ENCODE measurements at places on chromosomes 4 and X. TPM values are rescaled to one million over a fixed set of nuclear protein-coding genes. Genes with fewer than 3 reads are reported as not detected.
A peak's percentile ranks its signal among the peaks of the same experiment; 100 is the strongest.

- no peak for DNase-seq
Observed at GRCh38 chr4:3031357-3032082, 42.8 kb downstream of the HTT-AS start.

DNA sequence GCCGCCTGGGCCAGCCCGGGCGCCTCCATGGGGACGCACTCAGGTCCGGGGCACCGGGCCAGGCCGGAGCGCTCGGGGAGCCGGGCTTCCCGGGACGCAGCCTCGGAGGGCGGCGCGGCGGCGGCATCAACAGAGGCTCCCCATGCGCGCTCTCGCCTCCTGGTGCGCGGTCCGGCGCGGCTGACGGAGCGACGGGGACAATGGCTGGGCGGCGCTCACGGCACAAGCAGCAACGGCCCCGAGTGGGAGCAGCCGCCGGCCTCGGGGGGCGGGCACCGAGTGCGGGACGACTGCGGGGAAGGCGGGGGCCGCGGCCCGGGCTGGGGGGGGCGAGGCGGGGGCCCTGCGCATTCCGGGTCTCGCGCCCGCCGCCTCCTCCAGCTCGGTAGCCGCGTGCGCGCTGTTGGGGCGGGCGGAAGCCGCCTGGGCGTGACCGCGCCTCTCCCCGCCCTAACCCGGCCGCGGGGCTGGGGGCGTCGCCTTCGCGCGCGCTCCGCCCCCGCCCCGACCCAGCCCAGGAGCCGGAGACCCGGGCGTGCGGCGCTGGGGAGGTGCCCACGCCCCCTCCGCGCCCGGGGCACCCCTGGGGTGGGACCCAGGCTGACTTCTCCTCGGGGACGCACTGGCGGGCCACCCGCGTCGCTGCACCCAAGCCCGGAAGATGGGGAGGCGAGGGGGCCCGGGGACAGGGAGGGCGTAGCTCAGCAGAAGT, at the start of gene PRKX:
Gene PRKX, minus strand, starts transcription at position 425 of the 712 bp plus-strand sequence. Its CDS starts 396 bp downstream, at position 29.
- peak; percentile 76 for DNase-seq

DNA sequence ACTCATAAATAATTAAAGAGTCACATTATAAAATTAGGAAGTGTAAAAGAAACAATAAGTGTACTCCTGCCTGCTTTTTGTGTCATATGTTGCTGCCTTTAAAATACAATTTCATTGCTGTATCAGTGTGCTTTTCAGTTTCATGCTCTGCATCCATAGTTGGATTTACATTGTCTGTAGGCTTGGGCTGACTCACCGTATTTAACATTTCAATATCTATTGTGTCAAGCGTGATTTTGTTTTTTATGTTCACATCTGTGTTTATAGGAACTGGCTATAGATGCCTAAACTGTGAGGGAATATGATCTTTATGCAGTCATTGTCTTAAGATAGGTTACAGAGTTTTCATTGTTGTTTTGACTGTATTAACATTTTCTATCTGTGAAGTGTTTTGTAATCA, 18.1 kb downstream of the CCSER1 start:
- DNase-seq: no peak

ZFP42 gene
- 36.4 TPM for total RNA-seq

DNA sequence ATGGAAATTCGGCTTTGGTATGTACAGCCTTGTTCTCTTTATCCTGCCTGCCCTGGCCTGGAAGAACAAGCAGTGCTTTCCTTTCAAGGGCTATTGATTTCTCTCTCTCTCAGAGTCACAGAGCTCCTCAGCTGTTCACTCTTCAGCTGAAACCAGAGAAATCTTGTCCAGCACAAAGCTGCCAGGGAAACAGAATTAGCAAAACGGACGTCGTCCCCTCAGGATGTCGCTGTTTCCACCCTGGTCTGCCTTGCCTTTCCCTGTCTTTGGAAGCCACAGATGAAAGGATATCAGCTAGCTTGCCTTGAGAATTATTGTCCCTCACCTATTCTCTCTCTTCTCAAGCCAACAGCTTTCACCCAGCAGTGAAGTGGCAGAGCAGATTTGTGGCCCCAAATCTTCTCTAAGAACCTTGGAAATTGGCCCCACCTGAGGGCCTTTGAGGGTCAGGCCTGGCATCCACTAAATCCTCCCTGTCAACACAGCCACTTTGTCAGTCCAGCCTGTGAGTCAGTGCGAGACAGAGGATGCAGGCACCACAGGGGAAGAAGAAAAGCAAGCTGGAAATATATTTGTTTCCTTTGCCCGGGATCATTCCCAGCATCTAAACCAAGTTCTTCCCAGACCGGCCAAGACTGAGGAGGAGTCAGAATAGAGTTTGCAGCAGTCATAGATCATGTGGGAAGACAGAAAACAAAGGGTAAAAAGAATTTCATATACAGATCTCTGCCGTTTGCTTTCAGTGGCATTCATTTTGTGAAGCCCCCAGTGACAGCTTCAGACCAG, 63.8 kb upstream of the MTM1 start:
- peak; percentile 19 for DNase-seq

AFF2 gene
- total RNA-seq: 13.5 TPM

USP26 gene
- total RNA-seq: not detected

- DNase-seq: peak; percentile 41
Observed at GRCh38 chr4:63717384-63717783, 691.9 kb downstream of the TECRL start.

GLRB gene
- total RNA-seq: 6.1 TPM

GRCh38 chr4:21819086-21819485, 129.5 kb downstream of the KCNIP4 start:
- DNase-seq: no peak

ENAM gene
- not detected for total RNA-seq

DNA sequence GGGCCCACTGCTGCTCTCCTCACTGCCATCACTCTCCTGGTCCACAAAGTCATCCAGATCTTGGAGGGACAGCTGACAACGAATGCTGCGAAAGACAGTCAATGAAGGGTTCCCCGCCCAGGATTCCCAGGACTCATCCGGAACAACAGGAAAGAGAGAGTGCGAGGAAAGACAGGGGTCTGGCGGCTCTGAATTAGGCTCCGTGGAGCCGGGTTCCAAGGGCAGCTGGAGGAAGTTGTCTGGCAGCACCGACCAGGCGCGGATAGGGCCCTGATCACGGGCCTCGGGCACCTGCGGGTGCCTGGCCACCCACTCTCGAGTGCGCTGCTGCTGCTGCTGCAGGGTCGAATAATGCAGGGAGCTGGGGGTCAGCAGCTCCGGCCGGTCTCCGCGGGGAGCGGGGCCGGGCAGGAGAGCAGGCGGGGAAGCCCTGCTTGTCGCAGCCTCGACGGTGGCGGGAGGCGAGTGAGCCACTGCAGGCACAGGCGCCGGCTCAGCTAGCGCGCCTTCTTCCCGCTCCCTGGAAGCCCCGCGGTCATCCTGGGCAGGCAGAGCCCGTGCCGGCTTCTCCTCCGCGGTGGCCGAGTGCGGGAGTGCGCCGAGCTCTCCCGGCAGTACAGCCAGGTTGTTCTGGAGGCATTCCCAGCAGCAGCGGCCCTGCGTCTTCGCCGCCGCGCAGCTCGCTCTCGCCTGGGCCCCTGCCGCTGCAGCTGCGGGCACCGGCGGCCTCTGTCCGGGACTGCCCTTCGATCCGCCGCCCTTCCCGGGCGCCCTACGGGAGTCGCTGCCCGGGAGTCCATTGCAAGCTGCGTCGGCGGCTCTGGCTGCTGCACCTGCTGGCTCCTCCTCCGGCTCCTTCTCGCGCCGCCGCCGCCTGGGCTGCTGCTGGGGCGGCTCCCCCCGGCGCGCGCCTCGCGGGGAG, 1.1 kb downstream of the SOWAHB start:
- DNase-seq: peak; percentile 80

All from neural progenitor cell (in vitro differentiated cells).